Endothelial cell of umbilical vein (primary cell): ENCODE measurements at places on chromosomes 11 and 22.

DNA sequence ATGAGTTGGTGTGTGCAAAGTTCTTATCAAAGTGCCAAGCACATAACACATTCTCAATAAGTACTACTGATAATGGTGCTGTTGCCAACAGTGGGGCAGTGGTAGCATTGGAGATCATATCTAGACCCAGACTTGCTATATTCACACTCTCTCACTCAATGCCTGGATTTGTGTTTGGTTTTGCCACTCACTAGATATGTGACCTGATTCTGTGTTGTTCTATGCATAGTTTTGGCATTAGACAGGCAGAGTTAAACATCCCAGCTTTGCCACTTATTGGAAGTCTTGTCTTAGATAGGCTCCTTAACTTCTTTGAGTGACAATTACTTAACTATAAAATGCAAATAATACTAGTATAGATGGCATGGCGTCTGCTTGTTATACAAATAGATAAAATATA, 642.6 kb upstream of the CCDC179 start:
- DNase-seq, result no peak

- no peak for DNase-seq
These were observed 14.4 kb downstream of the TMPRSS6 start for GRCh38 chr22:37095113-37095512.

- DNase-seq, result no peak
These were observed 46.6 kb downstream of the OTOG start for GRCh38 chr11:17593466-17594245.

DNA sequence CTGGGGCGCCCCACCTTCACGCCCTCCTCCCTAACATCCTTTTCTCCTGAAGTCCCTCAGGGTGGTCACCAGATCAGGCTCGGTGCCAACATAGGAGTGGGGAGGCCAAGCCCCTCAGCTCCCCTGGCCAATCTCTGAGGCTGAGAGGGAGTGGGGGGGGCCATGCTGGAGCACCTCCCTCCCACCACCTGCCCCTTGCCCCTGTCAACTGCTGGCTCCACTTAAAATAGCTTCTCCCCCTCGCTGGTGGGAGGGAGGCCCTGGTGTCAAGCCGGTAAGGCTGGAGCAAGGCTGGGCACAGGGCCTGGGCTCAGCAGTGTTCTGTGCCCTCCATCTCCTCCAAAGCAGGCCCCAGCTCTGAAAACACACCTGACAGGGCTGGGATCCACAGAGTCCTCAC, 4.9 kb downstream of the PLXNB2 start:
- no peak for DNase-seq

- no peak for DNase-seq
These were observed 32.4 kb downstream of the SPECC1L start for GRCh38 chr22:24303007-24303406.

- no peak for DNase-seq
These were observed 48.3 kb downstream of the SYT13 start for GRCh38 chr11:45237711-45238315.

DNA sequence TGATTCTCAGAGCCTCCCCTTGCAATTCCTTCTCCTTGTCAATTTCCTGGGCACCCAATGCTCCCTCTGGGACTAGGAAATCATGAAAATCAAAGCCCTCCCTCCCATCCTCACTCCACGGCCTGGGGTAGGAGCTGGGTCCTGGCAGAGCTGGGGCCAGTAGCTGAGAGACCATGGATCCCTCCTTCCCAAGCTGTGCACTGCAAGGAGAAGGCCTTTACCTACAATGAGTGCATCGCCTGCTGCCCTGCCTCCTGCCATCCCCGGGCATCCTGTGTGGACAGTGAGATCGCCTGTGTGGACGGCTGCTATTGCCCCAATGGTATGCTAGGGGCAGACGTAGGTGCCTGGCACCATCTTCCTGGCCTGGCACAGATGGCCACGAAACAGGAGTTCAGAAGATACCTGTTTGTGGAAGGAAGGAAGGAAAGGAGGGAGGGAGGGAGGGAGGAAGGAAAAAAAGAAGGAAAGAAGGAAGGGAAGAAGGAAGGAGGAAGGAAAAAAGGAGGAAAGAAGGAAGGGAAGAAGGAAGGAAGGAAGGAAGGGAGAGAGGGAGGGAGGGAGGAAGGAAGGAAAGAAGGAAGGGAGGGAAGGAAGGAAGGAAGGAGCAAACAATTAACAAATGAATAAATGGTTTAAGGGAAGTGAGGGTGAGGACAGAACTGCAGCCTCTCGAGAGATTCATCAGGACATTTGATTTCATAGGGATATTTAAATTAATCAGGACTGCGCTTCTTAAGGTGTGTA, 12.5 kb downstream of the OTOG start:
- no peak for DNase-seq
